Dorsolateral prefrontal cortex (tissue), 122 donors: ENCODE measurements at places on chromosomes 7 and 10.

DNA sequence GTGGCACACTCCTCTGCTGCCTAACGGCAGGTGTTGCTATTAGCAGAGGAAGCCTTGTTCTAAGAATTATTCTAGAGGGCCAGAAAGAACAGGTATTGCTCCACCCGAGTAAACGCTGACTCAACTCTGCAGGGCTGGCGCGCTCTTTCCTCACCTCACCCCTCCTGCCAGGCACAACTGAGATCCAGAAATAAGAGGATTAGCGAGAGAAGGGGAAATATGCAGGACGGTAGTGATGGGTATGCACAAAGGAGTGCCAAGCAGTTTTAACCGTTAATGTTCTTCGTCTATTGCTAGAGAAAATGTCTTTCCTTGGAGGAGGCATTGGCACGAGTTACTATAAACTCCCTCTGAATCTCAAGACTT is 369 bp upstream of the SCIN start:
- no peak for DNase-seq

- DNase-seq, result no peak
These were observed 14.5 kb downstream of the ACTA2 start for GRCh38 chr10:88938039-88938438.

DNA sequence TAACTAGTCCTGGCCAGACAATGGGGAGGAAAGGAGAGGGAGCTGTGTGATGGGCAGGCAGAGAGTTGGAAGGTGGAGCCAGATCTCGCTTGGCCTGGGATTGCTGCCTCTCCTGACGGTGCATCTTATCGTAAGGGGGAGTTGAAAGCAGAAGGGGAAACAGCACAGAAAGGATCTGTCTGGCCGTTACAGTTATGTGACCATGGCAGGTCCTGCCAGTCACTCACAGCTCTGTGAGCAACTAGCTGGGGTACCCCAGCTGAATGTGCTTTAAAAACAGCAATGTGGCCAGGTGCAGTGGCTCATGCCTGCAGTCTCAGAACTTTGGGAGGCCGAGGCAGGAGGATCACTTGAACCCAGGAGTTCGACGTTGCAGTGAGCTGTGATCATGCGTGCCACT is 8.1 kb downstream of the BLVRA start:
- DNase-seq, result no peak

- DNase-seq, result no peak
These were observed 991 bp downstream of the SEMA4G start for GRCh38 chr10:100970076-100970913.

- DNase-seq, result no peak
These were observed 256.9 kb downstream of the ELMO1 start for GRCh38 chr7:37191797-37192196.

DNA sequence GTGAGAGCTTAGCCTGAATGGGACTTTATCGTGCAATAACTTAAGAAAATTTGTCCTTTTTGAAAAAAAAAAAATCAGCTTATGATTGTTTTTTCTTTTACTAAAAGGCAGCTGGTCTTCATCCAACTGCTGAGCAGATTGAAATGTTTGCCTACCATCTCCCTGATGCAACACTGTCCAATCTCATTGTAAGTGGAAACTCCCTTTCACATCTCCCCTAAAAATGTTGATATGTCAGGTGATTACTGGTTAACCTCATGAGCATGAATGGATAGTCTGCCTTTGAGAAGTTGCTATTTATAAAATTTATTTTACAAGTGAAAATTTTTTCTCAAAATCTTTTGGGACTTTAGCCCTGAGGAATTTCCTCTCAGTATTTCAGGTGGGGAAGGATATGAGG is 17.8 kb upstream of the HKDC1 start:
- no peak for DNase-seq

GRCh38 chr7:1920266-1920681 is 250.2 kb downstream of the ELFN1 start:
- DNase-seq, result no peak

GRCh38 chr10:97464226-97464625 is 18.3 kb downstream of the ZDHHC16 start:
- no peak for DNase-seq

GRCh38 chr10:28242555-28243204 is 60.2 kb downstream of the MPP7 start:
- no peak for DNase-seq

DNA sequence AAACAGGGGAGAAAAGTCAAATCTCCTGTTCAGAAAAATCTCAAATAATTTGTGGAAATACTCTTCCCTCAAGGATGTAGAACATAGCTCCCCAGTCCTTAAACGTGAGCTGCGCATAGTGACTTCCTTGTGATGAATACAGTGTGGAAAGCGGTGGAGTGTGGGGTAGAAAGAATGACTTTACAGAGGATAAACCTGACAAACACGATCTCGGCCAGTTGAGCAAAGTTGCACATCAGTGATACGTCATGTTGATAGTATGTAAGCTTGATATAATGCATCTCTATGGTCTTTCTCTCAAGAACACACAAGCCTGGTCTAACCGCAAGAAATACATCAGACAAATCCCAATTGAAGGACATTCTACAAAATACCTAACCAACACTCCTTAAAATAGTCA is 32.0 kb upstream of the ZCCHC24 start:
- no peak for DNase-seq

GRCh38 chr7:84304407-84304806 is 109.8 kb upstream of the SEMA3A start:
- DNase-seq, result no peak

- DNase-seq, result peak; percentile 71
These were observed 43.4 kb upstream of the GJD4 start for GRCh38 chr10:35561715-35562114.

- DNase-seq, result no peak
These were observed 72.0 kb downstream of the GOLGA7B start for GRCh38 chr10:97921581-97922021.

- DNase-seq, result no peak
These were observed 17.6 kb downstream of the NEURL1 start for GRCh38 chr10:103510791-103511752.
